Activated CD4-positive, alpha-beta T cell treated with anti-CD3 and anti-CD28 coated beads for 48 hours (primary cell): ENCODE measurements at places on chromosomes 1 and 21.
A peak's percentile ranks its signal among the peaks of the same experiment; 100 is the strongest.

- DNase-seq: peak; percentile 20
Observed at GRCh38 chr1:22089134-22089571, 36.6 kb downstream of the CDC42 start.

GRCh38 chr1:241605146-241605805, 34.9 kb downstream of the CHML start:
- no peak for DNase-seq

GRCh38 chr21:45596704-45597318, 46.7 kb upstream of the PCBP3 start:
- peak; percentile 90 for DNase-seq

- no peak for DNase-seq
Observed at GRCh38 chr1:206538901-206539640, 31.7 kb downstream of the RASSF5 start.
